Mucosa of gallbladder (tissue), 1 donor: ENCODE measurements at places on chromosomes 2 and 18.
A peak's percentile ranks its signal among the peaks of the same experiment; 100 is the strongest.

- DNase-seq: no peak
These were observed 56.9 kb downstream of the RHBDD1 start for GRCh38 chr2:226892729-226893128.

DNA sequence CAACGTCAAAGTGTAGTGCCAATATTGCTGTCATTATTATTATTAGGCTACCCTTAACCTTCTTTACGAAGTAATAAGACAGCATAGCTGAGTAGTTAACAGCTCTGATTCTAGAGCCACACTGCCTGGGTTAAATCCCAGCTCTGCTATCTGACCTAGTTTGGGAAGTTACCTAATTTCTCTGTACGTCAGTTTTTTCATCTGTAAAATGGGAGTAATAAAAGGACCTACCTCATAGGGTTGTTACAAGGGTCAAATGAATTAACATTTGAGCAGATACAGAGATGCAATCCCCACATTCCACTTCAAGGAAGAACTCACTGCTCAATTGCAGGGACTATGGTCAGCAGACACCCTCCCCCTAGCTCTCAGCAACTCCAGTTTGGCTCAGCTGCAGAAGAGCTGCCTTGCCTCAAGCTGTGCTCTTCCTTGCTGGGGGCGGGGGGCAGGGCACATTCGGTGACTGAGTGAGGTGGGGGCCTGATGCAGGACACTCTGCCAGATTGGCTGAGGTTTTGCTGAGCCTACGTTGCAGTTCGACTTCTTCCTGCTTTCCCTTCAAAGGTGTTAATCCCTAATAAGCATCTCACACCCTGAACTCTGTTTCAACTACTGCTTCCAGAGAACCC lies 11.0 kb upstream of the LGALSL start:
- no peak for DNase-seq

- DNase-seq: no peak
These were observed 91.8 kb downstream of the NOL10 start for GRCh38 chr2:10597956-10598355.

DNA sequence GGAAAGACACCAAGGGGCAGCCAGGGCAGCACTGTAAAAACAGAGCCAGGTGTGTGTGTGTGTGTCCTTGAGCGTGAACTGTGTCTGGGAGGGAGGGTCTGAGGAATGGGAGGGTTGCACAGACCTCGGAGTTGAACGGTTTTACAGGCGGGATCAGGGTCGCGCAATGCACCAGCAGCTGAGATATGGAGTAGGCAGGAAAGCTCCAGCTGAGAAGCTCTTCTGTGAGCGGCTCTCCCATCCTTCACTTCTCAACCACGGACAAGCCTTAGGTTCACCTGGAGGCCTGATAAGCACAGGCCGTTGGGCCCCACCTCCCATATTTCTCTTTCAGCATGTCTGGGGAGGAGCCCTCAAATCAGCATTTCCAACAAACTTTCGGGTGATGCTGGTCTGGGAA lies 12.1 kb downstream of the SERTAD2 start:
- DNase-seq: no peak

- DNase-seq: no peak
These were observed 52.1 kb downstream of the SMCHD1 start for GRCh38 chr18:2707551-2708168.

GRCh38 chr18:48530399-48531081 lies 8.3 kb upstream of the CTIF start:
- DNase-seq: no peak

DNA sequence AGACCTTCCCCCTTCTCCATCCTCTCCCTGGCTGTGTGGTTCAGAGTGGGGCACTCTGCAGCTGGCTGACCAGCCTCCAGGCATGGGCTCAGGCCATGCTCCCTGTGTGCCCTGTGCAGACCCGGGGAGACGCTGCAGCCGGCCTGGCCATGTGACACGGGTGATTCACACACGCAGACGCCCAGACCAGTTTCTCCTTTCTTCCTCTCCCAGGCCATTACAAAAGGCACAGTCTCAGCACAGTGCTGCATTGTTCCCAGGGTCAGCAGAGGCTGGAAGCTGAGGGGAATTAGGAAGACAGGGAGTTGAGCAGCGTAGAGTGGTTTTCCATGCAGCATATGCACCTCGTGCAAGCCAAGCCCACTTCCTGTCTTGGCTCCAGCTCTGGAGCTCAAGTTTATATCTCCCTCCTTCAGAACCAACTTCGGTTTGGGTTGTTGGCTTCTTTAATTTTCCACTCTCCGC lies 288.5 kb downstream of the TNS1 start:
- DNase-seq: peak; percentile 53

DNA sequence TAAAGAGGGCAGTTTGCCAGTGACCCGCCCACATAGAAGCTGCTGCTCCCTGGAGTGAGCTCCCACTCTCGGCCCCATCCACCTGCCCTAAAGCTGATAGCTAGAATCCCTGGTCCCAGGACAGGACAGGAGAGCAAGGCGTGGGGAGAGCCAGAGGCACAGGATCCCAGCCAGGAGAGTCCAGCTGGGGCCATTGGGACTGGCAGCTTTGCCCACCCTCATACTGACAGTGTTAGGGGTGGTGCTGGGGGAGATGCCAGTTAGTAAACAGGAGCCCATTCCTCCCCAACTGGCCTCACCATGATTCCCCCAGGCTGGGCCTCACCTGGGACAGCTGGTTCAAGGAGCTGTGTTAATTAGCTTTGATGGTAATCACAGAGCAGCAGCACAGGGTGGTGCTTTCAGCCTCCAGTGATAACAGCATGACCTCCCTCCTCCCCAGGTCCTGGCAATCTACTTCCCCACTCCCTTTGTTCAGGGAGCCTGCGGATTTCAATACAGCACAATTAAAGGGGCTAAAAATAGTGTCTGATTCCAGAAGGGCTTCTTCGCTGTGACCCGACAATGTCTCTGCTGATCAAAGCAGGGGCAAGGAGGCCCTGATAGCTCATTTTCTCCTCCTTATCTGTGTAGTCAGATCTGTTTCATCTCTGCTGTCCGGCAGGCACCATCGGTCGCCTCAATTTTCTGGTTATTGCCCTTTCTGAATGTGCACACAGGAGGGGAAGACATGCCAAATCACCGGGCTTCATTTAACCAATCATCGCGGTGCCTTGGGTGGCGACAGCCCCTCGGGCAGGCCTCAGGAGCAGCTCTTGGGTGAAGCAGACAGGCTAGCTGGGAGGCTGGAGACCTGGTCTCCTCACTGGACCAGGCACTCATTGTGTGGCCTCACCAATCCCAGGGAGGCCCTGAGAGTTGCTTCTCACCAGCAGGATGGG lies 119.9 kb upstream of the TEX51 start:
- DNase-seq: no peak
